ENCODE measurements at places on chromosomes 4 and X.

DNA sequence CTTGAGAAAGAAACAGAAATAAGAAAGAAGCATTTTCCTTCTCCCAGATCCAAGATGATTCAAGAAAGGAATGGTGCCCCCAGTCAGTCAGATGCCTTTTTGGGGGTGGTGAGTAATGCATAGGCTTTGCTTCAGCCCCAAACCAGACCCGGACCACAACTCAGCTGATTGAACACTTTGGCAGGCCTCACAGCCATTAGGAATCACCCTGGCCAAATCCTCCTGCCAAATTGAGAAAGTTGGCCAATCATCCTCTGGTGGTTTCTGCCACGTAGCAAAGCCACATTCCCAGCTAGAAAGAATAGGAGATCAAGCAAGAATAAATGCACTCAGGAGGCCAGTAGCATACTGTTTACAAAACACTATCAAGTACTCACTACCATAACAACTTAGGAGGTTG lies 33.7 kb downstream of the FRMD7 start:
- DNase-seq, result no peak

DNA sequence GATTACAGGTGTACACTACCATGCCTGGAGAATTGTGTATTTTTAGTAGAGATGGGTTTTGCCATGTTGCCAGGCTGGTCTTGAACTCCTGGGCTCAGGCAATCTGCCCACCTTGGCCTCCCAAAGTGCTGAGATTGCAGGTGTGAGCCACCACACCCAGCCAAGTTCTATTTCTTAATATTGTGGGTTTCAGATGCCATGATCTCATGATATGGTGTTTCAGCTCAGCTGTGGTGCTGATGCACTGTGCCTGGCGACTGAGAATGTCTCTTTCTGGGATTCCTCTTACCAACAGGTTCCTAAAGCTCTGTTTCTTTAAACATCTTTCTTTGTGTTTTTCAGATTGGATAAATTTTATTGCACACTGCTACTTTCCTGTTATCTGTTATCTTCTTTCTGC lies 17.3 kb upstream of the NDUFC1 start:
- no peak for DNase-seq

GRCh38 chr4:139801895-139802294 lies 136.3 kb downstream of the MGST2 start:
- DNase-seq, result no peak

- DNase-seq, result no peak
Measured at GRCh38 chr4:6504900-6505496, 32.6 kb upstream of the PPP2R2C start.

- DNase-seq, result no peak
Measured at GRCh38 chrX:111857534-111858060, 18.4 kb upstream of the TRPC5OS start.

GRCh38 chrX:101117701-101118100 lies 19.7 kb downstream of the CENPI start:
- no peak for DNase-seq

DNA sequence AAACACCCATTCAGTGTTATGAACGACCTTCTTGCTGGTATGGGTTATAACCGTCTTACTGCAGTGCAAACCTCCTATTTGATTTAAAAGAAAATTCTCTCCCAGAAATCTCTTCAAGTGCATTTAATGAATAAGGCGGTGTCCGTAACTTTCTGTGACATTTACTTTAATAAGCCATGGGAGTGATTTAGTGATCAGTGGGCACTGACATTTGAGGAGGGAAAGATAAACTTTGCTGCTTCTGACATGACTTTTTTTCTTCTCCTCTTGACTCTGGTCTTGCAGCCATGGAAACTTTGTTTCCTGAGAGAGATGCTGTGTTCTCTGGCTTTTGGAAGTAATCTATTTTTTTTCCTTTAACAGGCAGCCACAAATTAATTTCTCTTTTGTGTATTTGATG lies 106.1 kb downstream of the NHS start:
- no peak for DNase-seq

DNA sequence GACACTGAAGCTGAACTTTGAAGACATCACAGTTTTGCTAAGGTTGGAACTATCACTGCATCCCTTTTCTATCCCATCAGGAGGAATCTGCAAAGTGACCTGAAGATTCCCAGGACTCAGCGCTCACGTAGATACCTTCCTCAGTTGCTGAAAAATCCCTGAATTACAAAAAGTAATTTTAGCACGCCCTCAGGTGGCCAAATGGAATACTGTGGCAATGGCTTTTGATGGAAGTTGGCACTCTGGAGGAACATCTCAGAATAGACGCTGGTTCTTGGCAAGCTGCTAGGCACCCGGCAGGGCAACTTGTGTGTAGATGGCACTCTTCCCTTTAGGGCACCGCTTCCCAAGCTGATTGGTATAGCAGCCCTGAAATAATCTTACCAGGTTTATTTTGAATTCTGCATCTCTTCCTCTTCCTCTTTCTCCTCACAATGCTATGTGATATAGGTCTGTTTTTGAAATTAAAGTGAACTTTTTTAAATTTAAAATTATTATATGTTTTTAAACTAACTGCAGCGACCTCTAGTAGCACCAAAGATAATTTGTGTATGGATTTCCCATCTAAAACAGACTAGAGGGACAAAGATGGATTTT lies 16.3 kb upstream of the ESX1 start:
- DNase-seq, result peak; percentile 42

DNA sequence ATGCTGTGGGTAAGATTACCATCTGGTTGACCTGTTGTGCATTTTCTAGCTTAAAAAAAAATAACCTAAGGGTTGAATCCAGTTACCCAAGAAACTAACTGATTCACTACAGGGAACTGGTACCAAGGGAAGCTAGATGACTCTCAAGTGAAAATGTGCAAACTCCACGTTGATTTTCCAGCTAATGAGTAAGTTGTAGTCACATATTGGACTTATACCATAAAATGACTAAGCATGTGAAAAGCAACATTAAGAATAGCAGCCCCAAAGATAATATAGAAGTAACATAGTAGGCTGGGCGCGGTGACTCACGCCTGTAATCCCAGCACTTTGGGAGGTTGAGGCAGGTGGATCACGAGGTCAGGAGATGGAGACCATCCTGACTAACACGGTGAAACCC lies 270.9 kb downstream of the SPRY1 start:
- DNase-seq, result no peak

DNA sequence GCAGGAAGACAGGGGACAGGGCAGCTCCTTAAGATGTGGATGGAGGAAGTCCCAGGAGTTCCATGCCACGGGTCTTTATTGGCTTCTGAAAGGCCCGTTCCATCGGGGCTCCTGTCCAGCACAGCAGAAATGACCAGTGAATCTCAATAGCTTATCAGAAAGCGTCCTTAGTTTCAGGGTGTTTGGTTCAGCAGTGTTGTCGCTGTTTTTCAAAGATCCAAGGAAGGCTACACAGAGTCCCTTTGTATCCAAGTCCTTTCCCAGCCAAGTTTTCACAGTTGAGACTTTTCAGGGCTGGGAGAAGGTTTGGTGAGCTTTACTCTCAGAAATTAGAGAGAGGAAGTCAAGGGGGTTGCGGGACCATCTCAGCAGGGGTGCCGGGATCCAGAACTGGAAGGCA lies 5.0 kb upstream of the ZCCHC4 start:
- no peak for DNase-seq

DNA sequence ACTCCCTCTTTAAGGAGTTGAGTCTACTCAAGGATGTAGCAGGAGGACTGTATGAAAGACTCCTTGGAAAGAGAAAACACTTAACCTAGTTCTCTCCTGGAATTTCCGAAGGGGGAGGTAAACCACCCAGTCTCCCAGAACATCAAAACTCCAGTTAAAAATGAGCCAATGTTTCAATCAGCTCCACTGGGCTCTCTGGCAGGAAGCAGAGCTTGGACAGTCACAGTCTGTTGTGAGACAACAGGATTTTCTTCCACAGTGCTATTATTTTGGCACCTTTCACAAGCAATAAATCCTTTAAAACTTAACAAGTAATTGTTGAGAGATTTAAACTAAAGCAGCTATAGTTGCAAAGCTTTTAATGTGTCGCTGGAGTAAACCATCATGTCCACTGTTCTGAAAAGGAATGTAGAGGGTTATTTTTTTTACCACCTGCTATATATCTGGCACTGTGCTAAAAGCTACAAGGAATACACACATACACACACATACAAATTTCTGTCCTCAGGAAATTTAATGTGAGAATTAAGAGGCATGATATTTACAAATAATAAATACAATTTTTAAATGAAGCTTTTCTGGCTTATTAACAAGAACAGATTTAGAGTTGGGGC lies 229.2 kb upstream of the INTU start:
- no peak for DNase-seq

- no peak for DNase-seq
Measured at GRCh38 chrX:10847333-10847732, 226.9 kb upstream of the MID1 start.

DNA sequence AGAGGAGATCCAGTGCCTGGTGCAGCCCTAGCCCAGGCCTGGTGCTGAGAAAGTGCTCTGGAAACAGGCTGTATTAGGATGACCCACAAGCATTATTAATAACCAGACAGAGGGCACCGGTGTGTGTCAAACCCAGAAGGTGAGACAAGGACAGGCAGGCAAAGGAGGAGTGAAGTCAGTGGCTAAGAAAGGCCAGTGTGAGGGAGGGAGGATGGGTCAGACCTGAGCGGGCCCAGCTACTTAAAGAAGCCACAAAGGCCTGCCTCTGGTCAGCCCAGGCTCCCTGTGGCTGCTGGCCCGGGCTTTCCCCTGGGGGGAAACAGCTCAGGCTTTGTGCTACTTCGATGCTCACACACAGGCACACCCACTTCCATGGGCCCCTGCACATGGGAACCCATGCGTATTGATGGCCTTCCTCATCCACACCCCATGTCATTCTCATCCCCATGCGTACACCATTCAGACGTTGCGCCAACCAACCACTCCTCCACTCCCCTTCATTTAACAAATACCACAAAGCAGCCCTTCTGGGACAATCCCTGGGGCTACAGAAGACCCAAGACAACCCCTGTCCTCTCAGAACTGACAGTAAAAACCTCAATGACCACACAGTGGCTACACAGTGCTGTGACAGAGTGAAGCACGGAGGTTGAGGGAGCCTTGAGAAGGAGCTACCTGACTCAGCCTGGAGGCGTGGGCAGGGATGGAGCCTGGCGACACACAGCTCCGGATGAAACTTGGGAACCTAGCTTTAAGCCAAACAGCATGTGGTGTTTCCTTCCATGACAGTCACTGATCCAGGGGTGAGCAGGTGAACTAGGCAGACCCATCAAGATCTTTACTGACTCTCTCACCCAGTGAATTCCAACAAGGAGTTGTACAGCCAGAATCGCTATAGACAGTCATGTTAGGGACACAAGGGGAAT lies 24.9 kb upstream of the MTM1 start:
- no peak for DNase-seq

- no peak for DNase-seq
Measured at GRCh38 chr4:158122501-158122900, 50.3 kb downstream of the GASK1B start.

- DNase-seq, result no peak
Measured at GRCh38 chr4:39237179-39237578, 54.9 kb downstream of the WDR19 start.

DNA sequence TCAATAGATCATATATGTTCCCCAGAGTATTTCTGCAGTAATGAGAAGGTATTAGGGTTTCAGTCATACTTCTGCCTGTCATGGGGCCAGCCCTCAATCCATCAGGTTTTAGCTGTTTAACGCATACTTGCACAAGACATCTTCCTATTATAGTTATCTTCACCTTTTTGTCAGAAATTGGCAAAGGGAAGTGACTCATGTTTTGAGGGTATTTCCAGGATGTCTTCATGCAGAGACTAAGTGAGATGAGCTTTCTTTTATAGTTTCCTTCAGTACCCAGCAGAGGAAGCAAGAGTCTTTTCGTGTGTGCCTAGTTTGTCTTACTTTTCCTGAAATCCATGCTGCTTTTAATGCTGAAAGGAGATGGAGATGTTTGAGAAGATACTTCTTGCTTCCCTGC lies 9.5 kb downstream of the CSTF2 start:
- no peak for DNase-seq

GRCh38 chr4:128322311-128322710 lies 34.7 kb upstream of the PGRMC2 start:
- DNase-seq, result no peak

All from stimulated activated naive CD8-positive, alpha-beta T cell treated with anti-CD3 and anti-CD28 coated beads, Interleukin-15, Interleukin-2, amounts not matched to agents 100 U/mL and 50 U/mL, for 24 hours (primary cell).